Activated naive CD8-positive, alpha-beta T cell treated with anti-CD3 and anti-CD28 coated beads, Interleukin-2, amount 50 U/mL, for 24 hours (primary cell): ENCODE measurements at places on chromosomes 16 and 17.

DNA sequence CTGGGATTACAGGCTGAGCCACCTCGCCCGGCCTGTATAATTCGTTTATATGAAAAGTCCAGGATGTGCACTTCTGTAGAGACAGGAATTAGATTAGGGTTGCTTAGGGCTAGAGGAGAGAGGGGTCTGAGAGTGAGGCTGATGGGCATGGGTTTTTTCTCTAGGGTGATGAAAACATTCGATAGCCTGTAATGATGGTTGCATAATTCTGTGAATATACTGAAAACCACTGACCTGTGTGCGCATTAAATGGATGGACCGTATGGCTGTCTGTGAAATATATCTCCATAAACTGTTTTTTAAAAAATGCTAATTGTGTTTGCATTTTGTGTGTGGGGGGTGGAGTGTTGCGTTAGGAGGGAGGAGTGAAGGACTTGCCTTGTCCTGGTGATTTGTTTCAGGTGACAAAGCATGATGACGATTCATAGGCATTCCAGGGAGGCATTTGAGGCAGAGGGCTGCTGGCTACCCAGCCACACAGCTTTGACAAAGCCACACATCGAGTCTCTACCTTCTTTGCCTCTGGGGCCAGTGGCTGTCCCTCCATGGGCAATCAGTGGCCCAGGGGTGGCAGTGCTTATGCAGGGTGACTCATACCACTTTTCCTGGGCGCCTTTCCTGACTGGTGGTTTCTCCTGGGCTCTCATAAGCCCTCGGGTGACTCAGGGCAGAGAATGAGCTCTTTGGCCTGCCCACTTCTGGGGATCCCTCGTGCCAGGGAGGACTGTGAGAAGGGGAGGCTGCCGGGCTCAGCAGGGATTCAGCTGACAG lies 148.5 kb upstream of the WSCD1 start:
- no peak overlapping the region for H3K4me3 ChIP-seq
- no peak overlapping the region for H3K27ac ChIP-seq
- no peaks in the 10 kb centered on the region for H3K4me1 ChIP-seq
- H3K36me3 ChIP-seq = no peaks in the 10 kb centered on the region
- peaks cover 2% of the 10 kb centered on the region for H3K27me3 ChIP-seq
- no peak for DNase-seq

GRCh38 chr17:5533486-5534315 lies 47.3 kb downstream of the MIS12 start:
- H3K27ac ChIP-seq = peak overlapping the region; percentile 35
- H3K4me3 ChIP-seq = no peak overlapping the region
- no peaks in the 10 kb centered on the region for H3K4me1 ChIP-seq
- H3K27me3 ChIP-seq = no peaks in the 10 kb centered on the region
- DNase-seq = no peak

- H3K36me3 ChIP-seq = peaks cover 2% of the 10 kb centered on the region
- no peaks in the 10 kb centered on the region for H3K27me3 ChIP-seq
- H3K27ac ChIP-seq = no peak overlapping the region
- no peaks in the 10 kb centered on the region for H3K4me1 ChIP-seq
Observed at GRCh38 chr17:29483503-29483902, 83.3 kb downstream of the ABHD15 start.

DNA sequence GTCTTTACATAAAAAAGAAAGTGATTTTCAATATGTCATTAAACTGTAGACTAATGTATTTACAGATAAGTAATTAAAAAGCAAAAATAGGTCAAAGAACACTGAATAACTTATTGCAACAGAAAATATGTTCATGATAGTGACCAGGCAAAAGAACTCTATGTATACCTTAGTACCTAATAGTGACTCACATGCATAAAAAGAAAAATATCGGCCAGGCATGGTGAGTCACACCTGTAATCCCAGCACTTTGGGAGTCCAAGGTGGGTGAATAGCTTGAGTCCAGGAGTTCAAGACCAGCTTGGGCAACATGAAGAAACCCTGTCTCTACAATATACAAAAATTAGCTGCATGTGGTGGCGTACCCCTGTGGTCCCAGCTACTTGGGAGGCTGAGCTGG lies 33.0 kb upstream of the TOM1L1 start:
- no peaks in the 10 kb centered on the region for H3K4me1 ChIP-seq
- H3K36me3 ChIP-seq = no peaks in the 10 kb centered on the region
- no peak overlapping the region for H3K4me3 ChIP-seq
- no peak for DNase-seq

- H3K27ac ChIP-seq = no peak overlapping the region
- peaks cover 73% of the 10 kb centered on the region for H3K27me3 ChIP-seq
- H3K36me3 ChIP-seq = no peaks in the 10 kb centered on the region
Observed at GRCh38 chr17:47789611-47790561, 31.7 kb downstream of the OSBPL7 start.

GRCh38 chr17:55642741-55643140 lies 79.9 kb downstream of the TMEM100 start:
- H3K36me3 ChIP-seq = no peaks in the 10 kb centered on the region
- no peak for DNase-seq
- H3K27me3 ChIP-seq = peaks cover 3% of the 10 kb centered on the region
- H3K4me1 ChIP-seq = no peaks in the 10 kb centered on the region
- H3K27ac ChIP-seq = no peak overlapping the region

GRCh38 chr17:72658675-72659074 lies 433.8 kb downstream of the SLC39A11 start:
- H3K4me3 ChIP-seq = no peak overlapping the region
- H3K27me3 ChIP-seq = no peaks in the 10 kb centered on the region
- H3K27ac ChIP-seq = no peak overlapping the region
- no peak for DNase-seq

DNA sequence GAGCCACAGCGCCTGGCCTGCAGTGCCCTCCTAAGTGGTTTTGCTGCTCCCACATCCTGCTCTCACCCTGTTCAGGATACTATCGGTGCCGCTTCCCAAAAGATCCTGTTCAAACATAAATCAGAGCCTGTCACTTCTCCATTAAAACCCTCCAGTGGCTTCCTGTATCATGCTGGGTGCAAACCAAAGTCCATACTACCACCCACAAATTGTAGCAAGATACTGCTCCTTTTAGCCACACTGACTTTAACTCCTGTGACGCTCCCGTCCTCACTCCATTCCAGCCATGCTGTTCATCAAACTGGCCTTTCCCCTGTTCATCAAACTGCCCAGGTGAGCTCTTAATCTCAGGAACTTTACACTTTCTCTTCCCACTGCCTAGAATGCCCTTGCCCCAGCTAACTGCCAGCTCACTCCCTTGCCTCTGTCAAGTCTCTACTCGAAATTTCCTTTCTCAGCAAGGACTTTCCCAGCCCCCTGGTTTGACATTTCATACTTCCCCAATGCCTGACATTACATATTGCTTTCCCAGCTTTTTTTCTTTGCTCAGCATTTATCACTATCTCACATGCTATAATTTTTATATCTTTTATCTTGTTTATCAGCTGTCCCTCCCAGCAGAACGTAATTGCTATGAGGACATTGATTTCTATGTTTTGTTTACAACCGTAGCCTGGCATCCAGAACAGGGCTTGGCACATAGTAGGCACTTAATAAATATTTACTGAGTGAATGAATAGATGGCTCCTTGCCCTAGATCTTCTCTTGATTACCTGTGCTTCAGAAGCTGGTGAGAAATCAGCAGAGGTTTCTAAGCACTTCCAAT lies 44.3 kb upstream of the SMURF2 start:
- no peak overlapping the region for H3K4me3 ChIP-seq
- H3K27ac ChIP-seq = no peak overlapping the region
- peaks cover 40% of the 10 kb centered on the region for H3K4me1 ChIP-seq
- no peaks in the 10 kb centered on the region for H3K27me3 ChIP-seq
- DNase-seq = no peak

DNA sequence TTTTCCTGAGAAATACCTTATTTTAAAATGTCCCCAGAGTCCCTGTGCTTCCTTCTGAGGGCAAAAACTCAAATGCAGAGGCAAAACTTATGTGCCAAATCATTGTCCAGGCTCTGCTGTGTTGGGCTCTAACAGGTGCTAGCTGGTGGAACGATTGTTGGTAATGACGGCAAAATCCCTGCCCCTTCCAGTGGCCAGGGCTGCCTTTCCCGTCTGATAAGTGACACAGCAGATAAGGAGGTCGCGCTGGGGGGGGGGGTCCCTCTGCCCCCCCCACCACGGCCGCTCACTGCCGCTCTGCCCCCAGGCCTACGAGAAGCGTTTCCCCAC lies 29.1 kb downstream of the SEC14L5 start:
- peaks cover 2% of the 10 kb centered on the region for H3K4me1 ChIP-seq
- peaks cover 44% of the 10 kb centered on the region for H3K27me3 ChIP-seq
- H3K4me3 ChIP-seq = no peak overlapping the region
- H3K27ac ChIP-seq = no peak overlapping the region

DNA sequence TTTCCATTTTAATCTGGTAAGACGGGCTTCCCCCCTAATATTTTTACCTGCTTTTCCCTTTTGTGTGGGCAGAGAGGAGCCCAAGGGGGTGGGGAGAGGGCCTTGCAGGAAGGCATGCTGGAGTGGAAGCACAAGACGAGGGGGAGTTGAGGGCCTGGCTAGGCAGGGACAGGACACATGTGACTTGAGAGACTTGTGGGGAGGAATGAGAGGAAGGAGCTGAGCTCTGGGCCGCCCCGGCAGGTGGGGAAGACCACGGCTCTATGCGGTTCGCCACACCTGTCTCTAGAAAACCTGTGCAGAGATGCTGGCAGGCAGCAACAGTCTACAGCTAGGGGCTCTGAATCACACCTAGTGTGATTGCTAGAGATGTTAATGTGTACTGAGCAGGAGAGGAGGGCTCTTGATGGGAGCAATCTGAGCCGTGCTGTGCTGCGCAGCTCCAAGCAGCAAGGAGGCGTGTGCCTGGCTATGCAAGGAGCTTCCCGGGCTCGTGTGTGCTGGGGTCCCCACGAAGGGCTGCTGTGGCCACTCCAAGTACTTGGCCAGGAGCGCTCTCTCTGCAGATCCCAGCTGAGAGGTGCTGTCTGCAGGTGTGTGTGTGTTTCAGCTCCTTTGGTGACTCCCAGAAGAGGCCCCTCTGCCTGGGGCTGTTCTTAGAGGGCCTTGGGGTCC lies 50.2 kb downstream of the PDPK1 start:
- H3K4me3 ChIP-seq = no peak overlapping the region
- peaks cover 23% of the 10 kb centered on the region for H3K36me3 ChIP-seq
- no peak for DNase-seq
- H3K4me1 ChIP-seq = peaks cover 25% of the 10 kb centered on the region
- H3K27ac ChIP-seq = no peak overlapping the region
- H3K27me3 ChIP-seq = no peaks in the 10 kb centered on the region

GRCh38 chr17:38424297-38424972 lies 3.8 kb upstream of the ARHGAP23 start:
- H3K4me3 ChIP-seq = no peak overlapping the region
- H3K4me1 ChIP-seq = peaks cover 10% of the 10 kb centered on the region
- DNase-seq = no peak
- no peak overlapping the region for H3K27ac ChIP-seq

- no peaks in the 10 kb centered on the region for H3K4me1 ChIP-seq
- no peaks in the 10 kb centered on the region for H3K36me3 ChIP-seq
- H3K4me3 ChIP-seq = no peak overlapping the region
- no peak overlapping the region for H3K27ac ChIP-seq
- H3K27me3 ChIP-seq = peaks cover 4% of the 10 kb centered on the region
Observed at GRCh38 chr17:33989361-33990148, 265.5 kb upstream of the CCL2 start.

- DNase-seq = no peak
- H3K4me1 ChIP-seq = no peaks in the 10 kb centered on the region
- no peaks in the 10 kb centered on the region for H3K27me3 ChIP-seq
- no peak overlapping the region for H3K4me3 ChIP-seq
Observed at GRCh38 chr16:82880346-82880745, 253.6 kb downstream of the CDH13 start.

GRCh38 chr17:33572615-33573014 lies 279.5 kb upstream of the ASIC2 start:
- no peak for DNase-seq
- H3K36me3 ChIP-seq = no peaks in the 10 kb centered on the region
- H3K27me3 ChIP-seq = peaks cover 4% of the 10 kb centered on the region
- no peak overlapping the region for H3K27ac ChIP-seq

DNA sequence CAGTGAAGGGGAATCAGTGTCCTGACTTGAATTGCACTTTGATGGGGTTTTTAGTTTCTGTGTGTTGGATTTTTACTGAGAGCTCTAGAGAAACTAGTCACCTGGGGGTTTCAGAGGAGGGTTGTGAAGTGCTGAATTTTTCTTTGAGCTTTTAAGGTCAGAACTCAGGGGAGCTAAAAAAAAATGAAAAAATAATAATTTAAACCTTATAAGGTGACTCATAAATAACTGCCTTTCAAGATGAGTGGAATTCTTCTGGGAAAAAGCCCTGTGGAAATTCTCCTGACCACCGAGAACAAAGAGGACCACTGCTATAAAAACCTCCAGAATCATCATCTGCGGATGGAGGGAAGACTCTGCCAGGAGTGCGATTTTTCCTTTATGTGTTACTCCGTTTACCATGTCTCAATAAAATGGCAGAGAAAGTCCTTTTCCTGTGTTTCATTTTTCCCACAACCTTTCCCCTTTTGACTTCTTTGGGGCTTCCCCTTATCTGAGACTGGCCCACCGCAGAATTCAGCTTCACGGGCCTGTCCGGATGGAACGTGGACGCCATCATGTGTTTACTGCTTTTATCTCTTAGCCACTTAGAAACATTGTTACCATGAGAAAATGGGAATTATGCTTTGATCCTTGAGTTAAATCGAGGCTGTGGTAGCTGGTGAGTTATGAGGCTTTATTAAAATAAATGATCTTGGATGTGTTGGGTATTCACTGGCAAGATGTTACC lies 39.7 kb downstream of the RPTOR start:
- DNase-seq = no peak
- peaks cover 41% of the 10 kb centered on the region for H3K4me1 ChIP-seq
- peak overlapping the region; percentile 55 for H3K27ac ChIP-seq
- peaks cover 7% of the 10 kb centered on the region for H3K36me3 ChIP-seq
- no peak overlapping the region for H3K4me3 ChIP-seq

DNA sequence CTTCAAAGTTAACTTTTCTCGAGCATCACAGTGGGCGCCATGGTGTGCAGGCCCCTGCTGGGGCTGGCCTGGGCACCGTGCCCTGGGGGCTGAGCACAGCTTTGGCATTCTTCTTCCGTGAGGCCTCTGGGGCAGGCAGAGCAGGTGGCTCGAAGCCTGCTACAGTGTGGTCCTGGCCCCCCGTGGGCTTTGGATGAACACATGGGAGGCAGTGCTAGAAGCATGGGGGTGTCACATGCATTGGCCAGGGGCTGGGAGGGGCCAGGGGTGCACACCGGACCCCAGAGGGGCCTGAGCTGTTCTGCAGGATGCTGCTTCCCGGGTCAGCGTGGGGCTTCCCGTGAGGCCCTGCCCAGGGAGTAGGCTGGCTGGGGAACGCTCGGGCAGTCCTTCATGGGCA lies 12.1 kb upstream of the C16orf74 start:
- H3K4me3 ChIP-seq = no peak overlapping the region
- H3K36me3 ChIP-seq = no peaks in the 10 kb centered on the region
- no peak overlapping the region for H3K27ac ChIP-seq
- H3K27me3 ChIP-seq = peaks cover 17% of the 10 kb centered on the region
- DNase-seq = no peak

- DNase-seq = peak; percentile 35
- no peaks in the 10 kb centered on the region for H3K27me3 ChIP-seq
- peaks cover 7% of the 10 kb centered on the region for H3K36me3 ChIP-seq
- peak overlapping the region; percentile 85 for H3K27ac ChIP-seq
- no peak overlapping the region for H3K4me3 ChIP-seq
Observed at GRCh38 chr16:67917852-67918236, 13.8 kb downstream of the CTRL start.
